Activated CD8-positive, alpha-beta memory T cell treated with anti-CD3 and anti-CD28 coated beads, Interleukin-2, amount 50 U/mL, for 4 hours (primary cell): ENCODE measurements at places on chromosomes 7 and 10.

GRCh38 chr7:139896831-139897230, 67.8 kb downstream of the TBXAS1 start:
- no peak for DNase-seq

DNA sequence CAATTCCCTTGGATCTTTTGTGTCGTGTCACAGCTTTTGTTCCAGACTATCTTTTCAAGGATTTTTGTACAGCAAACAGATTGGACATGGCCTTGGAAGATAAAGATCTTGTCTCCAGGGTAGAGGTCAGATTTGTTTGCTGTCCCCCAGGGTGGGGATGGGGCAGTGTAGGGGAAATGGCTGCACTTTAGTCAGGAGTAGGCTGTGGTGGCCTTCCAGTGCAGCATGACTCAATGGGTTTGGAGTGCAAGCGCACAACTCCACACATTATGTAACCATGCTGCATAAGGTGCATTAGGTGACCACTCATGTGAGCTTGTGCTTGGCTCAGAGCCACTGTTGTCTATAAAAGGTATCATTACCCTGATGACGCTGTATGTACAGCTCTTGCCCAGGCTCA, 23.9 kb upstream of the ADAMTS14 start:
- no peak for DNase-seq

DNA sequence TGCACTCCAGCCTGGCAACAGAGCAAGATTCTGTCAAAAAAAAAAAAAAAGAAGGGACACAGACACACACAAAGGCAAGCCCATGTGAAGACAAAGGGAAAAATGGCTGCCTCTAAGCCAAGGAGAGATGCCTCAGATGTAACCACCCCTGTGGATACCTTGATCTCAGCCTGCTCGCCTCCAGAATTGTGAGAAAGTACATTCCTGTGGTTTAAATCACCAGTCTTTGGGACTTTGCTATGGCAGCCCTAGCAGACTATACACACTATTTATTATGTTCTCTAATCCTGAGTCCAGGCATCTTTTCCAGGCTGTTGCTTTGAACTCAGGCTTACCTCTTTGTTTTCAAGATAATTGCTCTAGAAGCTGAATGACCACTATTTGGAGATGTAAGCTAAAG, 494.3 kb downstream of the GALNT17 start:
- no peak for DNase-seq

GRCh38 chr10:15489431-15489830, 118.3 kb upstream of the FAM171A1 start:
- no peak for DNase-seq

GRCh38 chr7:137681657-137682562, 164.9 kb downstream of the DGKI start:
- no peak for DNase-seq

- no peak for DNase-seq
Measured at GRCh38 chr10:19250546-19250945, 201.9 kb downstream of the MALRD1 start.

- peak; percentile 55 for DNase-seq
Measured at GRCh38 chr7:2633538-2634266, 1.9 kb downstream of the TTYH3 start.

- DNase-seq = no peak
Measured at GRCh38 chr10:24695452-24695851, 28.2 kb downstream of the ARHGAP21 start.

DNA sequence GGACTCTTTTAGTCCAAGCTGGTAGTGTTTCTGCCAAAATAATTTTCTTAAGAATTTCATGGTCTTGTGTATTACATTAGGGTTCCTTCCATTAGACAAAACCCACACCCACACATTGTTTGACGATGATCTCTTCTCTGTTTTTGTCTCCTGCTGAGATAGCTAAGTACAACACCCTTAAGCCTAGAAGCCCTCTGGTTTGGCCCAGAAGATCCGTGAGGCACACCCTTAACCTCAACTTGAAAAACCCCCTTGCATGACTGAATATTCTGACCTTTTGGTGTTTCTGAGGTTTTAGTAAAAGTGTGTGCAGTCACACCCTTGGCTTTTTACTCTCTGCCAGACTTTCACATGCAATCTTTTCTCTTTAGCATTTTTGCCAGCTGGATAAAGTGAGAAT, 29.3 kb upstream of the ERCC6 start:
- no peak for DNase-seq

DNA sequence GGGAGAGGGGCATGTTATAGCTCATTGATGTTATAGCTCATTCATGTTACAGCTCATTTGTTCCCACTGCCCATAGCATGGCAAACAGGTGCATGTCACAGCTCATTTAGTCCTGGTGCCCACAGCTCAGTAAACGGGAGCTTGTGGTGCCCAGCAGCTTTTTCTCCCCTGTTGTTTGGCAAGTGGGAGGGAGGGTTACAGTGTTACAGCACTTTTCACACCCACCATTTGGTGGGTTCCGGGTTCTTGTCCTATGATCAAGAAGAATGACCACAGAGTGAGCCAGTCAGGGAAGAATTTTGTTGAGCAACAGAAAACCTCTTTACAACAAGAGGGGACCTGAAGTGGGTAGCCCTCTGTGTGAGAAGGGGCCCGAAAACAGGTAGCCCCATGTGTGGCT, 162.8 kb upstream of the CSTF2T start:
- no peak for DNase-seq

DNA sequence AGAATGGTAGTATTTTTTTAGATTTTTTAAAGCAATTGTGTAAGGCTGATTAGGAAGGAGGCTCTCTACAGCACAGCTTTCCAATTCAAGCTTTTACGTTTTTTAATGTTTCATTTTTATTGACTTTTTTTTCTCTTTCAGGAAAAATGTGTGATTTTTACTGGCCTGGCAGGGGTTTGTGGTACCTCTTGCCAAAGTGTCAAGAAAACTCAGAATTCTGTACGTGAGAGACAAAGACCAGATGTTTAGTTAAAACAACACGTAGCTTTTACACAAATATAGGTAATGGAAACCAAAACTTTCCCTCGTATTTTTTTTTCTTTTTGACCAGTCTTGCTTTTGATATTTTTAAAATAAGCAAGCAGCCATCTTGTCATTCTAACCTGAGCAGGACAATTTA, 6.0 kb upstream of the NPVF start:
- no peak for DNase-seq

DNA sequence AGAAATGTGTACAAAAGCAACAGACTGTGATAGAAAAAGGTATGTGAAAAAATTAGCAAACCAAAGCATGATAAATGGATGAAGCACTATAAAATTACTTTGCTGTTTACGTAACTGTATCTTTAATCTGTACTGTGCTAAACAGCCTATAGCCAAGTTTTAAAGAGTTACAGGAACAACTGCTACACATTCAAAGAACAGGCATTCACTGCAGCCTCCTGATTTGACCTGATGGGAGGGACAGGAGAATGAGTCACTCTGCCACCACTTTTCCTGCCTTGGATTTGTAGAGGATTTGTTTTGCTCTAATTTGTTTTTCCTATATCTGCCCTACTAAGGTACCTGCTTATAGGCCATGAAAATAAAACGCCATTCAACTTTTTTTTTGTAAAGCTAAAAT, 116.1 kb downstream of the FANK1 start:
- no peak for DNase-seq

DNA sequence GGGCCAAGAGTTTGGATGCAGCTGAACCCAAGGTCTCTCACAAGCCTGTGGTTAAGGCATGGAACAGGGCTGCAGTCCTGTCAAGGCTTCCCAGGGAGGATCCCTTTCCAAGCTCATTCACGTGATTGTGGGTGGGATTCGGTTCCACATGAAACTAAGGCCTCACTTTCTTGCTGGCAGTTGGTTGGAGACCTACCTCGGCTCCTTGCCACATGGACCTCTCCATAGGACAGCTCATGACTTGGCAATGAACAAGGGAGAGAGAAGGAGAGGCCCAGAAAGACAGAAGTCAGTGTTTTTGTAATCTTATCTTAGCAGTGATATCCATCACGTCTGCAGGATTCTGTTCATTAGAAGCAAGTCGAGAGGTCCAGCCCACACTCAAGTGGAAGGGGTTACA, 583.8 kb downstream of the LRMDA start:
- no peak for DNase-seq

- no peak for DNase-seq
Measured at GRCh38 chr7:55326081-55326835, 38.9 kb upstream of the LANCL2 start.

DNA sequence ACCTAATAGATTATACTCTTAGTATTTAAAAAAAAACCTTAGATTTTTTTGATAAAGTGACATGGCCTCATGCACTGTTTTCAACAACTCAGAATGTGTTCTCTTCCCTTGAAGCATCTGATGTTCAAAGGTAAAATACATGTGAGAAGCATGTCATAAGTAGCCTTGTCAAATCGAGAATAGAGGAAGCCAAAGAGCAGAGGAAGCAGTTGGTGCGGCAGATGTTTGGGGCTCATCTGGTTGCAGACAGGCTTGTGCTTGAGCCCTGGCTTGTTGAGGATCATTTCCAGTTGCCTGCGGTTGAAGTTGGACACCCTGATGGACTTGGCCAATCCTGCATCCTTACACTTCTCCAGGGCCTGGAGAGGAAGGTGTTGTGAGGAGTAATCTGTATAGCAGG, 59.2 kb downstream of the AKR1E2 start:
- DNase-seq = no peak

DNA sequence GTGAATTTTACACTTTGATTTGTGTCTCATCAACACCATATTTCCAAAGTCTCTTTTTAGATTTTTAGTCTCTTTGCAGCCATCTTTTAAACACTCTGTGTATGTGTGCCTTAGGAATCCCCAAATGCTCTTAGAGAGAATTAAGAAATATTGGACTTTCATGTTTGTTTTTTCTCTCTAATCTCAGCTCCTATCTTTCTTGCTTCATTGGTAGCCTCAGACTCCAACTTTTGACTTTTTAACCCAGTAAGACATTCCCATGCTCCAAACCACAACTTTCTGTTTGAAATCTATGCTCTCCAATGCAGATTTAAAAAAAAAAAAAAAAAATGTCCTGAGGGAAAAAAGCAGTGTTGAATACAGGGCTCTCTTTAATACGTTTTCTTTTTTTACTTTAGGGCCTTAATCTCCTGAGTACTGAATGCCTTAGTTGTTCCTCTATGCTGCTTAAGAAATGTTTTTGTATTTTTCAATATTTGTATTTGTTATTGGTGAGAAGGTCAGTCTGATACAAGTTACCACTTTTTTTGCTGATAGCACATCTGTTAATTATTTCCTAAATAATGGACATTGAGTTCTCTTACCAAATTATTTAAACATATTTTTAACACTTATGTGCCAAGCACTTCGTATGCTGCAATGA, 489.9 kb downstream of the NXPH1 start:
- no peak for DNase-seq

DNA sequence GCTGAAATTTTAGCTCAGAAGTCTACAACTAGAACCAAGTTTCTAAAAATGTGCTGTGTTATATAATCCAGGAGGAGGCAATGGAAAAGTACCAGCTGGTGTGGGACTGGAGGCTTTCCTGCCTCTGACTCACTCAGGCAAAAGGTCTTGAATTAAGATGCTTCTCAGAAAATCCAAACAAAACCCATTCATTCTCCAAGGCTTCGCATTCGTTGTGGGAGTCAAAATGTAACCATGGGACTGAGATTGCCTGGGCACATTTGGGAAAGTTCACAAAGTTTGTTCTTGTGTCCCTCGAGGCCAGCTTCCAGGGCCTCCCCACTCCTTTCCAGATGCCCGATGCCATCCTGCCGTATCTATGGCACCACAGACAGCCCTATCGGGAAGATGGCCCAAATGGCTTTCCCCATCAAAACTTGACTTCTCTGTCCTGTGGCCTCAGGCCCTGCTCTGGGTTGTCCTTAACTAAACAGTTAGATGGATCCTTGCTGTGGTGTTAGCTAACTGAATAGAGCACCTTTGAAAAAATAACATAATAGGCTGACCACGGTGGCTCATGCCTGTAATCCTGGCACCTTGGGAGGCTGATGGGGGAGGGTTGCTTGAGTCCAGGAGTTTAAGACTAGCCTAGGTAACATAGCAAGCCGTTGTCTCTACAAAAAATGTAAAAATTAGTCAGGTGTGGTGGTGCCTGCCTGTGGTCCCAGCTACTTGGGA, 180.5 kb downstream of the PFKFB3 start:
- no peak for DNase-seq

DNA sequence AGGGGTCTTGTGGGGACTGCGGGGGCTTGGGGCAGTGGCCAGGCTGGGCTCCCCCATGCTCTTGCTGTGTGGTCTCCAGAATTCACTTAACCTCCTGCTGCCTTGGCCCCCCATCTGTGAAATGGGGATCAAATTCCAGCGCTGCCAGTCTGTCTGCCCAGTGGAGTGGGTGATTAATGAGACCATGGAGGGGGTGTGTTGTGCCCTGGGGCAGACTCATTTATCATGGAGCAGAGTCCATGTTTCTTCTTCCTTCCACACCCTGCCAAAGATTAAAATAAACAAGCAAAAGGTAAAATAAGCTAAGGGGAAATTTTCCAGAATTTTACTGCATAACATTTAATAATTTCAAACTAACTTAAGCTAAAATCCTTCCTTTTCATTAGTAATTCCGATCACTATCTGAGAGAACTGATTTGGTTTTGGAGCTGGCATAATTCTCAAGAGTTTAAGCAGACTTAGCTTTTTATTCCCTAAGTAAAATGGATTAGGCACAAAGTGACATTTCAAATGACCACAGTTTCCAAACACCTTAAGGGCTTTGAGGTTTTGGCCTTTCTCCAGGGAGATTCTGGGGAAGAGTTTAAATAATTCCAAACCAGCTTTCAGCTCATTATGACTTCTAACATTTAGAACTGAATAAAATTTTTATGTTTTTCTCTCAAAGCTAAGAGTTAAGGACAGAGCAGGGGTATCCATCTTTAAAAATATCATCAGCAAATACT, 211.9 kb downstream of the CXCL12 start:
- no peak for DNase-seq

- peak; percentile 74 for DNase-seq
Measured at GRCh38 chr10:101041252-101041761, 10.3 kb downstream of the SFXN3 start.

- DNase-seq = no peak
Measured at GRCh38 chr7:22173685-22174573, 183.0 kb downstream of the RAPGEF5 start.

- peak; percentile 22 for DNase-seq
Measured at GRCh38 chr7:112202816-112203215, 3.4 kb downstream of the DOCK4 start.

GRCh38 chr7:135808206-135808605, 59.6 kb upstream of the FAM180A start:
- DNase-seq = no peak

GRCh38 chr10:105968666-105969065, 1195.8 kb downstream of the SORCS1 start:
- no peak for DNase-seq

GRCh38 chr7:133197972-133198544, 54.8 kb upstream of the EXOC4 start:
- no peak for DNase-seq

GRCh38 chr10:21238717-21239116, 286.8 kb downstream of the SKIDA1 start:
- no peak for DNase-seq

- DNase-seq = no peak
Measured at GRCh38 chr7:134741907-134742635, 37.4 kb upstream of the CALD1 start.

DNA sequence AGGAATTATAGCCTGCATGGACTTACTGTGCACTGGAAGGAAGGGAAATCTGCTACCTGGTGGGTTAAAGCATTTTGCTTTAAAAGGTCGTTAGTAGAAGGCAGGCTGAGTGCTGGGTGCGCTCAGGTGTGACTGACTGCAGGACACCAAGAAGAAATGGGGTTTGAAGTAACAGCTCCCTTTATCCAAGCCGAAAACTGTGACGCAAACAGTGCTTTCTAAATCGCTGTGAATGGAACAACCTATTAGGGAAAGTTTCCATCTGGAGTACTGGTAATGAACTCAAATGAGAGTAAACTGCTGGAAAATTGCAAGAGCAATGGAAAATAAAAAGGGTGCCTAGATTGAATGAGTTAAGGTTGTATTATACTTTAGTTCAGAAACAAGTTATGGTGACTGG, 95.3 kb downstream of the CNNM2 start:
- DNase-seq = no peak
